Activated T-helper 1 cell treated with anti-CD3 and anti-CD28 coated beads, Interleukin-2, amount 50 U/mL, for 16 hours (primary cell): ENCODE measurements at places on chromosomes 4 and X.

DNA sequence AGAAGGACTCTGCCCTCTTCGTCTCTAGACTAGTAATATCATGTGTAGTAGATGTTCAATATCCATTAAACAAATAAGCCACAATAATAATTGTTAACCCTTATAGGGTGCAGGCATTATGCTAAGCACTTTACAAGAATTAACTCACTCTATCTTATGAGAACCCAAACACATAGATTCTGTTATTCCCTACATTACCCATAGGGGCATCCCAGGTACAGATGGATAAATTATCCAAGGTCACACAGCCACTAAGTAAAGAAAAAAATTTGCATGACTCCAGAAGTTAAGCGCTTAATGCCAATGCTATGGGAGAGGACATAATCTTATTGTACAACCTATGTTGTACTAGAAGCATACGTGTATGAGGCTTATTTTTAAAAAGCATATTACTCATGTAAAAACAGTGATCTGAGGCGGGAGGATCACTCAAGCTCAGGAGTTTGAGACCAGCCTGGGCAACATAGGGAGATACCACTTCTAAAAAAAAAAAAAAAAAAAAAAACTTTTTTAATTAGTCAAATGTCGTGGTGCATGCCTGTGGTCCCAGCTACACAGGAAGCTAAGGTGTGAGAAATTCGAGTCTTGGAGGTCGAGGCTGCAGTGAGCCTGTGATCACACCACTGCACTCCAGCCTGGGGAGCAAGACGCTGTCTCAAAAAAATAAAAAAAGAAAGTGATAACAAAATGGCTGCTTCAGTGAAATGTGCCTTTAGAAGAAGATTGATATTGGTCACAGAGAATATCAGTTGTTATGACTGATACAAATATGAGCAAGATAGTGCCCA is 13.6 kb downstream of the LDB2 start:
- no peak for DNase-seq

DNA sequence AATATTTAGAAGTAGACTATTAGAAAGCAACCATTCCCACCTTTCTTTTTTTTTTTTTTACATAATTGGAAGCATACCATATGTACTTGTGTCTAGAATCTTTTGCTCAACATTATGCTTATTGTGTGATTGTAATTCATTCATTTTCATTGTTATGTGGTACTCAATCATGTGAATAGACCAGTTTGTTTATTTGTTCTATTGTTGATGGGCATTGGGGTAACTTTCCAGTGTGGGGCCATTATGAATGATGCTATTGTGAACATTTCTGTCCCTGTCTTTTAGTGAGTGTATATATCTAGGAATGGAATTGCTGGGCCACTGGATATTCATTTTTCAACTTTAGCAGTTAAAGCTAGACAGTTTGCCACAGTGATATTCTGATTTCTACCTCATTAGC is 62.5 kb upstream of the MCUB start:
- DNase-seq = no peak

- no peak for DNase-seq
Observed at GRCh38 chrX:119899125-119899524, 3.4 kb downstream of the AKAP14 start.

DNA sequence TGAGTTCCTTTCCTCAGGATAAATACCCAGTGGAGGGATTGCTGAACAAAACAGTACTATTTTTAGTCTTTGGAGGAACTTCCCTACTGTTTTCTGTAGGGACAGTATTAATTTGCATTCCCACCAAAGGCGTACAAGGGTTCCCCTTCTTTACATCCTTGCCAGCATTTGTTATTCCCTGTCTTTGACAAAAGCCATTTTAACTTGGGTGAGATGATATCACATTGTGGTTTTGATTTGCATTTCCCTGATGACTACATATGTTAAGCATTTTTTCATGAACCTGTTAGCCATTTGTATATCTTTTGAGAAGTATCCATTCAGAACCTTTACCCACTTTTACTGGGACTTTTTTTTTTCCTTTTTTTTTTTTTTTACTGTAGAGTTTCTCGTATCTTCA is 126.2 kb upstream of the ANXA10 start:
- DNase-seq = no peak

GRCh38 chr4:119233191-119233590 is 20.7 kb downstream of the USP53 start:
- no peak for DNase-seq

DNA sequence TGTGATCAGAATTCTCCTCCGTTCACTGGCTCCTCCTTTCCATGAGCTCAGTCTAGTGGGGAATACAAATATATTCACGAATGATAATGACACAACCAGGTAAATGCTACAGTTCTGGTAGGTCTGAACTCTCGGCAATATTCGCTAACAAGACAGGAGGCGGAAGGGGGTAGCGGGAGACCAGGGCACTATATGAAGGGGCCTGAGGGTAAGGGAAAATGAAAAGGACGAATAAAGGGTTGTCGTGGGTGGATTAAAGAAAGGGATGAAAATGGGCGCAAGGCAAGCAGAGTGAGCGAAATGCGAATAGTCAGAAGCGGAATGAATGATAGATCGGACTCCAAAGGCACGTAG is 743 bp downstream of the NKAP start:
- DNase-seq = no peak

DNA sequence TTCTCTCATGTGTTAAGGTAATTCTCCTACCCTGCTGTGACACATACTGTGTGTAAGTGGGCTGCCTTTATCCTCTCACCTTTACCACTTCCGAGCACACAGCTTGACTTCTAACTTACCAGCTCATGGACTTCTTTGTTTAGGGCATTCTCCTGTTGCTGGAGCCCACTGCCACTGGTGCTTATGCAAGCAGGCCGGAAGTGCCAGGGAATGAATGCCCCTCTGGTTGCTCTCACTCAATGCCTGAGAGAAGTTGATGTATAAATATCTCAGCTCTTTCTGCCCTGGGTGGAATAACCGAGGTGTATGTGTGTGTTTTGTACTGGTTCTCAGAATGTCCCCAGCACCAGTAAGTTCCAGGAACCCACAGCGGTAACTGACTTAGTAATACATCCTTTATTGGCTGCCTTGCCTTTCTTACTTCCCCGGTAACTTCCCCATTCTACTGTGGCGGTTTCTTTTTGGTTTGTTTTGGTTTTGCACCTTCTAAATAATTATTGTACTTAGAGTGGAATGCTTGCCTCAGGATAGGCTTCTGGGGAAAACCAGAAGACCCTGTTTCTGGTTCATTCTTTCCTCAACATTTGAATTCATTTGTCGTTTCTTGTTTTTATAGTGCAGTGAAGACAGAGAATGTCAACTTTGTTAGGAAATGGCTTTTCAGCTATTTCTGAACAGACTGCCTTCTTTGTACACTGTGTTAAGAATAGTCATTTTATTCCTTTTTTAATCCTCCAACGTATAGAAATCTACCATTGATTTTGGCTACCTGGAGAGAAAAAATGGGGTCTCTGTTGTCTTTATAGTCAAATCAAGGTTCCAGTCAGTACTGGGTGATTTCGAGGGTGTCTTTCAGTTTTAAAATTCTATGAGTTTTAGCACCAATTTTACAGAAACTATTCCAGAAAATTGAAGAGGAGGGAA is 45.4 kb downstream of the CXorf58 start:
- peak; percentile 4 for DNase-seq

GRCh38 chrX:100829730-100830129 is 9.5 kb downstream of the CSTF2 start:
- DNase-seq = no peak

DNA sequence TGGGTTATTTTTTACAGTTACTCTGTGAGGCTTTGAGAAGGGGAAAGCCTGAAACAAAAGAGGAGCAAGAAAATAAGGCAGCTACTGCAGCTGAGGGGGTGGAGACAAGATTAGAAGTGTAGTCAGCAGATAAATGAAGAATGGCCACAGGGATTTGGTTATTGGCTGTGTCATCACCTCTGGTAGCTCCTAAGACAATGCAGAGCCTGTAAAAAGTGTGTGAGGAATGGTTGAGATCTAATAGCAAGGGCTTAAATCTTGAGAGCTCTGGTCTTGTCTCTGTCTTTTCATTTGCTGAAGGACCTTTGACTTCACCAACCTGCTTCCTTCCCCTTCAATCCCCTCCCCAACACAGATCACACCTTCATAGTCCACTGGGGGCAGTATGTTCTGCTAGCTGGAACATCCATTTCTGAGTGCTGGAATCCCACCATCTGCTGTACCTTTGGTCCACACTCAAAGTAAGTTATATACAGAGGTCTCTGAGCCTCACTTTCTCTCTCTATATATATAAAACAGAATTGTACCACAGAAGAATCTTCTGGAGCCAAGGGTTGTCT is 213.7 kb upstream of the ZIC3 start:
- DNase-seq = no peak

DNA sequence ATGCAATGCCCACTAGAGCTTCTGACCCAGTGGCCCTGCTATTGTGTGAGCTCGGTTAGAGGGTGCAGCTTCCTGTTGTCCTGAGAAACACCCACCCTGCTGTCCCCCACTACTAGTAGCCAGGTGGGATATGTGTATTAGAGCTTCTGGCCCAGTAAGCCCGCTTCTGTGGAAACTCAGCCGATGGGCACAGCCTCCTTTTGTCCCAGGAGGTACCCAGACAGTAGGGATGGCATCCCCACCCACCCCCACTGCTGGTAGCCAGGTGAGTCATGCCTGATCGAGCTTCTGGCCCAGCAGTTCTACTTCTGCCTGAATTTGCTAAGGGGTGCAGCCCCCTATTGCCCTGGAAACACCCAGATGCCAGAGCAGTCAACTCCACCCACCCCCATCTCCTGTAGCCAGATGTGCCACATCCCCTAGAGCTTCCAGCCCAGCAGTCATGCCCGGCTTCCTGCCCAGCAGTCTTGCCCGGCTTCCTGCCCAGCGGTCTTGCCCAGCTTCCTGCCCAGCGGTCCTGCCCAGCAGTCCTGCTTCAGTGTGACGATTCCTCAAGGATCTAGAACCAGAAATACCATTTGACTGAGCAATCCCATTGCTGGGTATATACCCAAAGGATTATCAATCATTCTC is 162.7 kb upstream of the KLF8 start:
- no peak for DNase-seq

DNA sequence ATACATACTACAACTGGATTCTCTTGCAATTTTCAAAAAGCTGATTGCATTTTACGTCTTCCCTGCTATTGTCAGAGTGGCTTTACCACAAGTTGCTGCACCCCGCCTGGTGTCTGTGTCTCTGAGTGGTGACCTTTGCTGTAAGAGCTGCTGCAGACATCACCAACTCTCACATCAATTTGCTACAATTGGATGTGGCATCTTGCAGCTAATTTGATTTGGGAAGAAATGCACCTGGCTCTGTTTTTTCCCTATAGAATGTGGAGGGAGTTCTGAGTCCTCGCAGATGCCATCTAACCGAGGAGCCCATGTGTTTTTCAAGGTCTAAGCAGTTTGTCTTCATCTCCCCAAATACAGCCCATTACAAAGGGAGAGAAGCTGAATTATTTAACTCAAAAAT is 73.8 kb upstream of the PHOX2B start:
- no peak for DNase-seq
